ENCODE measurements at places on chromosomes 13 and 19.

- no peak for DNase-seq
Measured at GRCh38 chr19:46367426-46367825, 20.5 kb downstream of the PPP5C start.

GRCh38 chr13:31199527-31199848 is 287 bp upstream of the B3GLCT start:
- no peak for DNase-seq

GRCh38 chr19:47790398-47790814 is 11.9 kb downstream of the SELENOW start:
- no peak for DNase-seq

- DNase-seq = no peak
Measured at GRCh38 chr19:15769586-15769985, 17.9 kb upstream of the OR10H5 start.

DNA sequence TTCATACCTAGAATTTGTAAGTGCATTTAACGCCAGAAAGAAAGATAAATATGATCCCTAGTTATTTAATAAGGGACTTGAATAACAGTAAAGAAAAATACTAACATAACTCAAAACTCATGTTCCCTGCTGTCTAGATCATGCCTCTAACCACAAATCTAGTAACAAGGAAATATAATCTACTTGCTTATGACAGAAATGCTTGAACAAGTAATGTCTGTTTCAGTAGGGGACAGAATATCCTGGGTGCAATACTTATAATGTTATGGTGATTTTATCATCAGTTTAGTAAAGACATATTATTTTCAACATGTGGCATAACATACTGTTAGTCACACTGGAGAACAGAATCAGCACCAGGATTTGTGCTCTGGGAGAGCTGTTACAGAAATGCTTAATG is 861.9 kb upstream of the SLITRK1 start:
- DNase-seq = no peak

DNA sequence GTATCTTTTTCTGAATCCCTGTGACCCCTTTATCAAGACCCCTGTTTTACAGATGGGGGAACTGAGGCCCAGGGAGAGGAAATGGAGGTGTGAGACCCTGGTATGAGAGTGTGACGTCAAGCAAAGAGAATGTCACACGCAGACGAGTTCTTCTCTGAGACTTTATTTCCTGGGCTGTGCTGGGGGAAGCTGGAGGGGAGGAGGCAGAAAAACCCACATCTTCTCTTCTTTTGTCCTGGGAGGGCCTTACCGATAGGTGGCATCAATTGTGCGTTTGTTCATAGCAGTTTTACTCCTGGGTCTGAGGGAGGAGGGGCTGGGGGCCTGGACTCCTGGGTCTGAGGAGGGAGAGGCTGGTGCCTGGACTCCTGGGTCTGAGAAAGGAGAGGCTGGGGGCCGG is 4.9 kb upstream of the KLK15 start:
- no peak for DNase-seq

DNA sequence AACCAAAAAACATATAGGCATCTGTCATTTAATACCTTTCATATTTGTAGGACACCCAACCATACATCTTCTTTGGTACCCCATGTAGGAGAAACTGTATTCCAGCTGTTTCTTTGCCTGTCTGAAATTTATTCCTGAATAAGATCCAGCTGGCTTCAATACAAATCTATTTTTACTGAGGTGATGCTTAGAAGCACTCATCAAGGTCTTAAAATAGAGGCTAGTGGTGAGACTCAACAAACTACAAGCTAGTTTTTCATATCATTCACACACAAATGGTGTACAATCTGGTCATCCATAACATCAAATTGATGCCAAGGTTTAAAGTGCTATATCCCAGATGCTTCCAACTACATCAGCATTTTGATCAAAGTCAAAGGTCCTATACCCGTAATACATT is 1071.3 kb upstream of the MIR17HG start:
- no peak for DNase-seq

GRCh38 chr19:47330466-47330869 is 1.5 kb upstream of the C5AR2 start:
- no peak for DNase-seq

- DNase-seq = no peak
Measured at GRCh38 chr13:73399347-73400216, 340.8 kb downstream of the KLF5 start.

GRCh38 chr13:51044023-51044665 is 66.9 kb downstream of the C13orf42 start:
- no peak for DNase-seq

All from cortex of kidney (tissue), 1 donor.